ENCODE measurements at places on chromosomes 16 and 17.

DNA sequence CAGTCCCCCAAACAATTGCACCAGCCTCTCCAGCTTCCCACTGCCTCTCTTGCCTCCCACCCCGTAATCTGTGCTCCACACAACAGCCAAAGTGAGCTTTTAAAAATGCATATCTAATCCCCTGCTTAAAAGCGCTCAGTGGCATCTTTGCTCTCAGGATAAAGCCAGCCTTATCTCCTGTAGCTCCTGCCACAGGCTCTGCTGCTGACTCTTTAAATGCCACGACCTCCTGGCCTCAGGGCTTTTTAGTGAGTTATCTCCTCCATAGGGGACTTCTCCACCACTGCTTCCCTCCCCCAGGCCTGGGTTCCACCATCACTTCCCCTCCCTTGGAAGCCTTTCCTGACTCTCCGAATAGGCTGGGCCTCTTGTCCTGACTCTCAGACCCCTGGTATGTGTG is 98.6 kb downstream of the GNAO1 start:
- no peak for DNase-seq

- DNase-seq, result no peak
Observed at GRCh38 chr17:61057257-61057656, 342.4 kb upstream of the TBX2 start.

DNA sequence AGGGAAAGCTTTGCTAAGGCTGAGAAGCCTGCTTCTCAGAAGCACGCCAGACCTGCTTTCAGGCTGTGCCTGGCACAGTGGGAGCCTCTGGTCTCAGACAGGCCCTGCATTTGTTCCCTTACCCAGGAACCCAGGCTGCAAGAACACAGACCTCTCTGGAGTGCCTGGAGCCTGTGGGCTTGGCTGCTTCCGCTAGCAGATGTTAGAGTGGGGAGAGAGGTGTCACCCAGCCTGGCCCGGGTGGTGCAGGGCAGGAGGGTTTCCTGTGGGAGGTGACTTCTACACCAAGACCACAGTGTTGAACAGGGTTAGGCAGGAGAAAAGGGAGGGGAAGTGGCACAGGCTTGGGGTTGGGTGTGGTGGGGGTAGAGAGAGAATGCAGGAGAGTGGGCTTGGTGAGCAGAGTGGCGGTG is 35.8 kb upstream of the ADGRG1 start:
- DNase-seq, result no peak

DNA sequence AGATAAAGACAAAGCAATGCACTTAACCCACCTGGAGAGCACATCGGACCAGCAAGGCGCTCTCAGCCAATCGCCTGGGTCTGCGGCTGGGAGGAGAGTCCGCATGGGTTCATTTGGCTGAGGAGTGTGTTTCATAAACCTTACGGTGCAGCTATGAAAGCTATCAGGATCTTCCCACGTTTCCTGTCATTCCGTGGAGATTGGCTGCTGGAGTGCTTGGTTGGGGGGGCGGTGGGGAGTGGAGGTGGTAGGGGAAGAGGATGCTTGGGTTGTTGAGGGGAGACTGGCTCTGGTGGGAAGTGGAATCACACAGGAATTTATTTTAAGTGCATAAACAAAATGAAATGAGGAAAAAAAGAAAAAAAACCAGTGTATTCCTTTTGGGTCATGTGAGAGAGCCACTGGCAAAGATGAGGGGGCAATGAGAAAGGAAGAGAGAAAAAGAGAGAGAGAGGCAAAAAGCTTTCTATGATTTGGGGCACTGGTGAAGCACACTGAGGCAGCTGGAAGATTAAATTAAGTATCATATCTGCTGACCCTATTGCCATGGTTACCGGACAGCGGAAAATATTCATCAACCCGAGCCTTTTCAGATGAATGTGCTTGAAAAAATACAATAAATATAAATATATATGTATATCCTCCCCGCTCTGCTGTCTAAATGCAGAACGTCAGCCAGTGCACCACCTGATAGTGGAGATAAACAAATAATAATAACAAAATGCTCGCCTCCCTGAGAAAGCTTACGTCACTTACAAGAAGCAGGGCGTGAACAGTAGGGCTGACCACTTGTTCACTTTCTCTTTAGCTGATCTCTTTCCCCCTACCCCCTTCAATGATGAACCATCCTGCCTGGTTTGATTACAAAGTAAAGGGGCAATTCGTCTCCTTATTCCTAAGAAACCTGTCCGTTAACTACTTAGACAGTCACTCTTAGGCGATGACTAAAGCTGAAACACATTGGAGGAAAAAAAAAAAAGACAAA is 457.0 kb upstream of the ZFHX3 start:
- no peak for DNase-seq
